ENCODE measurements at places on chromosomes 7 and 10.

DNA sequence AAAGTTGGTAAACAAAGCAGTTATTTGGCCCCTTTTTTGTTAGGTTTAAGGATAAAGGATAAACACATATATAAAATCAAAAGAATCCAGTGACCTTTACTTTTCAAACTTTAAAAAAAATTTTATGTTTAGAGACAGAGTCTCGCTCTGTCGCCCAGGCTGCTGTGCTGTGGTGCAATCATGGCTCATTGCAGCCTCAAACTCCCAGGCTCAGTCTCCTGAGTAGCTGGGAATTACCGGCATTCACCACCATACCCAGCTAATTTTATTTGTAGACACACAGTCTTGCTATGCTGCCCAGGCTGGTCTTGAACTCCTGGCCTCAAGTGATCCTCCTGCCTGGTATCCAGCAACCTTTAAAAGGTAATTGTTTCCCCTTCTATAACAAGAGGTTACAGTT, 31.3 kb downstream of the GNA12 start:
- DNase-seq, result no peak

- peak; percentile 51 for DNase-seq
Measured at GRCh38 chr7:78092331-78092730, 293.8 kb downstream of the PHTF2 start.

- no peak for DNase-seq
Measured at GRCh38 chr7:93147363-93147762, 822 bp downstream of the SAMD9L start.

DNA sequence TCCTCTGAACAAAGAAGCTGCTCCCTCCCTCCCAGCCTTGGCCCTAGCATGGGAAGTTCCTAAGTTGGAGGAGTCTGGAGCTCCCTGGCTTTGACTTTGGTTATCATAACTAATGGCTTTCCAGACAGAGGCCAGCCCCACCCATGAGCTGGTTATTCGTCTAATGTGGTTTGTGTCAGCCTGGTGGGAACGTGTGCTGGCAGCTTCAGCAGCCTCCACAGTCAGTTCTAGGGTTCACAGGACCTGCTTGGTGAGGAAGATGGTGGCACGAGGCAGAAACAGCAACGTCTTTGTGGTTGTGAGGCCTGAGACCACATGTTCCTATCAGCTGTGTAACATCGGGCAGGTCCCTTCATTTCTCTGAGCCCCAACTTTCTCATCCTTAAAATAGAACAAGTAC, 103.1 kb downstream of the PAXIP1 start:
- DNase-seq, result no peak

- DNase-seq, result no peak
Measured at GRCh38 chr10:71331736-71332135, 12.7 kb downstream of the SLC29A3 start.

- DNase-seq, result no peak
Measured at GRCh38 chr7:40457776-40458480, 323.1 kb downstream of the SUGCT start.

DNA sequence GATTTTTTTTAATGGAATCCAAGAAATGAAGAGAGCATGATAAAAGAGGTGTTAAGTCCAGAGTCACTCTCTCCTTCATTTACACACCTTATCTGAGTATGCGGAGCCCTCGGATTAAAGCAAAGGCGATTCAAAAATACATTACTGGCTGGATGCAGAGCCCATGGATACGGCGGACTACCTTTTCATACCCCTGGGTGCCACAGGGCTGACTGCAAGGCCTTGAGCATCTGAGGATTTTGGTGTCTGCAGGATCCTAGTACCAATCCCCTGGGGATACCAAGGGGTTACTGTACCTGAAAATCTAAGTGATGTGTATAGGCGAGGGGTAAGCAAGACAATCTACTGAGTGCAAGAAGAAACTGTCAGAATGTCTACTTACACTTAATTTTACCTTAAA, 20.5 kb downstream of the PIP4K2A start:
- no peak for DNase-seq

DNA sequence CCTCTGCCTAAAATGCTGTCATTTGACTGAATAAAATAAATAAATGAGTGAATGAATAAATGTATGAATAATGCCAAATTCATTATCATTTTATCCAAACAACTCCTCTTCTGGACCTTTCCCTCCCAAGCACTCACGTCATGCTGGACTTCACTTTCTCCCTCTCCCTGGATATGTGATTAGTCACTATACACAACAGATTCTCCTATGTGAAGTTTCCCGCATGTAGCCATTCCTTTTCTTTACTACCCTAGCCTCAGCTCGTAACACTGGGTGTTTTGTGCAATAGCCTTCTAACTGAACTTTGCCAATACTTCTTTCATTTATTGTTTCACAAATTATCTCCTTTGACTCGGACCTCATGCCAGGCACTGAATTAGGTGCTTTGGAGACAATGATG, 87.6 kb upstream of the IL6 start:
- no peak for DNase-seq

- no peak for DNase-seq
Measured at GRCh38 chr10:110932505-110933180, 13.2 kb downstream of the SHOC2 start.

DNA sequence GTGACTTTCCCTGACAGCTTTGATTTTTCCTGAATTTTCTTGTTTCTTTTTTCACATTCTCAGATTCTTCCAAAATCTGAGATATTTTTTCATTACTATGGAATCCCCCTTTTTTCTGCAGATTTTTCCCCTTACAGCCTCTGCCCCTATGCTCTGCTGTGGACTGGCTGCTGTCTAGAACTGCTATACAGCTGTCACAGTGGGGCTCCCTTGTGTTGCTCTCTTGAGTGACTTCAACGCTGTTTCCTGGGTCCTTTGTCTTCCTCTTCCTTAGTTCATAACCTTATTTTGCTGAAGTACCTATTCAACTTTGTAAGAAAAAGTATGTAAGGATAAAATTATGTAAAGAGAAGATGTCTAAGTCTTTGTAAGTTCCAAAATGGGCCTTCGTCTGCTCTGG, 234.1 kb upstream of the YAE1 start:
- no peak for DNase-seq

- no peak for DNase-seq
Measured at GRCh38 chr10:122931088-122931906, 20.9 kb downstream of the FAM24A start.

GRCh38 chr7:22622116-22622785, 104.7 kb upstream of the IL6 start:
- DNase-seq, result no peak

GRCh38 chr10:677038-677437, 12.4 kb downstream of the DIP2C start:
- no peak for DNase-seq

DNA sequence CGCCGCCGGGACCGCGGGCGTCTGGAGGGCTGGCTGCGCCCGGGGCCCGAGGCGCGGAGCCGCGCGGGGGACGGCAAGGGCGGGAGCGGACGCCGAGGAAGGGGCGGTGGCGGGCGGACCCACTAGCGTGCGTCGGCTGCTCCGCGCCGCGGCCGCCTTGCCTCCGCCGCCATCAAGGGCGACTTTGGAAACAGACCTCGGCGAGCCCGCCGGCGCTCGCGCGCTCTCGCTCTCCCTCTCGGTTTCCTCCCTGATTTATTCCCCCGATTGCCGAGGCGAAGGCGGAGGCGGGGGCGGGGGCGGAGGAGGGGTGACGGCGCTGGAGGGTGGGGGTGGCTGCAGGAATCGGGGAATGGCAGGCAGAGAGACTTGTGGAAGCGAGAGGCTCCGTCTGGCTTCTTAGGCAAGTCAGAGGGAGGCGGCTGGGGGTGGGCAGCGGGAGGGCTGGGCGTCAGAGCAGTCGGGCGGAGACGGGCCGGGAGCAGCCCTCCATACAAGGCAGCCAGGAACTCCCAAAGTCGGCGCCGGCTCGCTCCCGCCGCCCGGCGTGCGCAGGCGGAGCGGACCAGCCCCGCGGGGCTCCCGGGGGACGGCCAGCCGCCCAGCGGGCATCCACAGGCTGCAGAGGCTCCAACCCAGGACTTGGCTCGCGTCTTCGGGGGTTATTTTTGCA, at the start of gene CACNA2D1:
CACNA2D1 (minus strand) TSS at position 231 of the 673 bp plus-strand sequence.
- peak; percentile 87 for DNase-seq

GRCh38 chr10:77712207-77712606, 74.6 kb upstream of the KCNMA1 start:
- DNase-seq, result no peak

DNA sequence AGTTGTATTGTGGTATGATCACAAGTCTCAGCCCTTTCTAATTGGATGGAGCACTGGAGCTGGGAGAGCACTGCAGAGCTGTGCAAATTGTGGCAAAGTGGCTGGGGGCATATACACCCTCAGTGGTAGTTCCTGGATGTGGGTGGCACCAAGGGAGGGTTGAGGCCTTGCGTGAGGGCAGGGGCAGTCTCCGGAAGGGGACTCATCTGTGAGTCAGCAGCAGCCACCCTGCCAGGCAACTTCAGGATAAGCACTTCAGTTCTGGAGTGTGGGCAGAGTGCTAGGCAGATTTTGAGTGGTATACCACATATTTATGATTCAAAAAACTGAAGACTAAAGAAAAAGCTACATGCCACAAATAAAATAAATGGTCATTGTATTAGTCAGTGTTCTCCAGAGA, 210.5 kb downstream of the ETV1 start:
- no peak for DNase-seq

DNA sequence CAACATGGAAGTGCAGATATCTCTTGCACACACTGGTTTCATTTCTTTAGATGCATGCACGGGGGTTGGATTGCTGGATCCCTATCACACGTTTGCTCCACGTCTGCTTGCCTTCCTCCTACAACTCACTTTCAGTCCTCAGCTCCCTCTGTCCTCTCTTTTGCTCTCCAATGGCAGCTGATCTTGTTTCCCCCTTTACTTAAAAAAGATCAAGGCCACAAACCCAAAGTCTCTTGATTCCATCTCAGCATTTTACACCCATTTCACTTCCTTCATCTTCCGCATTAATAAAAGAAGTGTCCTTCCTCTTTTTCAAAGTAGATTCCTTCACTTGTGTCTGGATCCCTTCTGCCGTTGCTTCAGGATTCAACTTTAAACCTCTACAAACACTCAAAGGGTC, 245.2 kb downstream of the DOCK4 start:
- DNase-seq, result no peak

GRCh38 chr7:8128449-8129317, 133.3 kb downstream of the ICA1 start:
- no peak for DNase-seq

DNA sequence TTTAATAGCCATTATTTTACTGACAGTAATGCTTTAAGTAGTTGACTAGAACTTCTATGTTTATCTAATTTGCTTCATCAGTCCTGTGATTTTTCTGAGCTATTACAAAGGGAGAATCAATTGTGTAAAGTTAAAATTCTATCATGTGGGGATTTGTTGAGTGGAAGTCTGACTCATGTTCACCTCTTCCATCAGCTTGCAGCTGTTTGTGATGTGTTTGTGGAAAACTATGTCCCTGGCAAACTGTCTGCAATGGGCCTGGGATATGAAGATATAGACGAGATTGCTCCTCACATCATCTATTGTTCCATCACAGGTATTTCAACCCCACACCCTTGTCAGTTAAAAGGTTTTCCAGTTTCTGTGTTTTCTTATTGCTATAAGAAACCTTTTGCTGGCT, 59.9 kb downstream of the SUGCT start:
- no peak for DNase-seq

- no peak for DNase-seq
Measured at GRCh38 chr10:22900841-22901601, 26.8 kb upstream of the ARMC3 start.

GRCh38 chr10:33938001-33938400, 603.5 kb upstream of the NRP1 start:
- DNase-seq, result peak; percentile 68

DNA sequence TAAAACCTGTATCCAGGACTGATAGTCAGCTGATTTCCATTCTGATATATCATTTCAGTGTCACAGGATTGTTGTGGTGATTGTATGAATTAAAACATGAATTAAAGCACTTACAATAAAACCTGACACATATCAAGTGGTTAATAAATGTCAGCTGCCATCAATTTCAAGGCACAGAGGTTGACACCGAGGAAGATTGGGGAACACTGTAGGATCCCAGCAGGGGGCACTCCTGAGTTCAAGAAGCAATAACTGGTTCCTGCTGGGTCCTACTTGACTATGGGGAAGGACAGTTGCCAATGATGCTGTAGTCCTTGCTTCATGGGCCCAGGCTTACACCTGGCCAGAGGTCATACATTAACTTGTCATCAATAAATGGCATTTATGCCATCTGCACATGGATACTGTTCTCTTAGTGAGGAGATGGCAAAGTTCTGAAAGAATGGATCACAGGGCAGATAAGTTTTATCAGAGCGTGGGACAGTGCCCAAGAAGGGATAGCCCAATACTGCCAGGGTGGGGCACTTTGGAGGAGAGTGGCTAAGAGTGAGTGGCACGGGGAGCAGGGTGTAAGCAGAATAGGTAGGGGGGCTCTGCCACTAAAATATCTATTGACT, 24.1 kb downstream of the FZD1 start:
- DNase-seq, result no peak

DNA sequence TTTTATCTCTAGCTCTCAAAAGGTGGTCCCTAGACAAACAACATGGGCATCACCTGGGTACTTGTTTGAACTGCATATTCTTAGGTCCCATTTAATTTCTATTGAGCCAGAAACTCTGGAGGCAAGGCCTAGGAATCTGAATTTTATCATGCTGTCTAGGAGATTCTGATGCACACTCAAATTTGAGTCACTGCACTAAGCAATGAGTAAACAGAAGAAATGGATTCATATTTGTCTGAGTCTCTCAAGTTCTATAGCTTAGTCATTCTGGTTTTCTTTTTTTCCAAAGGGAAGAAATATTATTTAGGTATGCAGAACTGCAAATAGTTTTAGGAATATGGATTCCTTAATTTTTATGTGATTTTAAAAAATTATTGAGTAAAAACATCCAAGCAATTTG, 185.5 kb downstream of the SEMA3A start:
- DNase-seq, result no peak

- no peak for DNase-seq
Measured at GRCh38 chr7:54995610-54996363, 23.0 kb upstream of the EGFR start.

DNA sequence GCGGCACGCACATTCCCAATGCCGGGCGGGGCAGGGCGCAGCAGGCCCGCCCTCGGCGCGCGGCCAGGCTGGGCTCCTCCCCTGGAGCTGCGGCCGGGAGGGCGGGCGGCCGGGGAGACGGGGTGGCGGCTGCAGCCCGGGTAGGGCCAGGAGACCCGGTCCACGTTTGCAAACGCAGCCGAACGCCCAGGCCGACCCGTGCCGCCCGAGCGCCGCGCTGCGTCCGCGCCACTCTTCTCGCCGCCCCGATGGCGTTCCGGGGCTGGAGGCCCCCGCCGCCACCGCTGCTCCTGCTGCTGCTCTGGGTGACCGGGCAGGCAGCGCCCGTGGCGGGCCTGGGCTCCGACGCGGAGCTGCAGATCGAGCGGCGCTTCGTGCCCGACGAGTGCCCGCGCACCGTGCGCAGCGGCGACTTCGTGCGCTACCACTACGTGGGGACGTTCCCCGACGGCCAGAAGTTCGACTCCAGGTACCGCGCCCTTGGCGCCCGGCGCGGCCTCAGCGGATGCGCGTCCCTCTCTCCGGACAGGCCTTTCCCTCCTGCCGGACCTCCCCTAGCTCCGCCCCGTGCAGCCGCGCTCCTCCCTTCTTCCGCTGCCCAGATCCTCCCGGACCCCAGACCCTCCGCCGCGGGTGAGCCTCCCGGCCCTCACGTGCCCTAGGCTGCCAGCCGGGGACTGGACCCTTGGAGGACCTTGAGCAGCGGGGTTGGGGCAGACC, at the start of gene FKBP9:
FKBP9 (plus strand) TSS at position 115 of the 720 bp plus-strand sequence; CDS start at position 249, 134 bp downstream.
- peak; percentile 71 for DNase-seq

Measured in brain (organoid and tissue), 16 donors.